Stimulated activated CD4-positive, alpha-beta T cell treated with anti-CD3 and anti-CD28 coated beads, Interleukin-12 subunit alpha, Interleukin-12 subunit beta, amount 100 ng/mL, for 4 hours (primary cell): ENCODE measurements at places on chromosomes 4 and X.

DNA sequence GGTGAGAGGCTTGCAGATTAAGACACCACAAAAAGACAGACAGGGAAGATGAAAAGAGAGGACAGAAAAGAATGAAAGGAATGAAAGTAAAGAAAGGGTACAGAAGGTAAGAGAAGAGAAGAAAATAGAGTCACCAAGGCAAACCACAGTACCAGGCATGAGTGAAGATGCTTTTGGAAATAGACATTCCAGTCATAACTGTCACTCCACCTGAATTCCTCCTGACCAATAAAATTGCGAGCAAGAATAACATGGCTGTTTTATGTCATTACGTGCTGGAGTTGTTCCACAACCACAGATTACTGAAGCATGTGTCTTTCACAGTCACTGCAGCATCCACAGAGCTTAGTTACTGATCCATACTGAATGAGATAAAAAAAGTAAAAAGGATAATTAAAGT lies 864.9 kb upstream of the SLIT2 start:
- no peak for DNase-seq

DNA sequence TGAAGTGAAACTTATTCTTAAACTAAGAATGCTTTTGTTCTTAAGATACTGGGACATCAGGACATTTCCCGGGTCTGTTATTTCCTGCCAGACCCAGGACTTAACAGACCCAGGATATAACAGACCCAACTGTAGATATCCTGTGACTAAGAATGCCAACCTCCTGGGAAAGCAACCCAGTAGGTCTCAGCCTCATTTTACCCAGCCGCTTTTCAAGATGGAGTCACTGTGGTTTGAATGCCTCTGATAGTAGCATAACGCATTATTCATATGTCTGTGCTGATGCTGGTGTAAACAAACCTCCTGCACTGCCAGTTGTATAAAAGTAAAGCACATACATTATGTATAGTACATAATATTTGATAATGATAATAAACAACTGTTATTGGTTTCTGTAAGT lies 185.8 kb upstream of the GPRIN3 start:
- no peak for DNase-seq

GRCh38 chrX:40422021-40422420 lies 158.7 kb upstream of the ATP6AP2 start:
- DNase-seq = no peak

- no peak for DNase-seq
Measured at GRCh38 chrX:123167621-123168020, 16.5 kb upstream of the GRIA3 start.

DNA sequence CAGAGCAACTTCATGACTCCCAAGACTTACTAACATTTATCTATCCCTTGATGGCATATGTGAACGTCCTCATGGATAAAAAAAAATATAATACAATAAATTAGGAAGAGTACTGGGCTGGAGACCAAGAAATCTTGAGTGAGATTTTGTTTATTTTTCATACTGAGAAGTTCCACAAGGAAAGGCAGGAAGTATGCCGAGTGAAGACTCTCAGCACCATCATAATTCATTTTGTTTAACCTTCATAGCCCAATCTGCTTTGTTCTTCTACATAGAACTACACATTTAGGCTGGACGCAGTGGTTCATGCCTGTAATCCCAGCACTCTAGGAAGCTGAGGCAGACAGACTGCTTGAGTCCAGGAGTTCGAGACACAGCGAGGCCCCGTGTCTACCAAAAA lies 198.3 kb downstream of the NSUN7 start:
- no peak for DNase-seq

DNA sequence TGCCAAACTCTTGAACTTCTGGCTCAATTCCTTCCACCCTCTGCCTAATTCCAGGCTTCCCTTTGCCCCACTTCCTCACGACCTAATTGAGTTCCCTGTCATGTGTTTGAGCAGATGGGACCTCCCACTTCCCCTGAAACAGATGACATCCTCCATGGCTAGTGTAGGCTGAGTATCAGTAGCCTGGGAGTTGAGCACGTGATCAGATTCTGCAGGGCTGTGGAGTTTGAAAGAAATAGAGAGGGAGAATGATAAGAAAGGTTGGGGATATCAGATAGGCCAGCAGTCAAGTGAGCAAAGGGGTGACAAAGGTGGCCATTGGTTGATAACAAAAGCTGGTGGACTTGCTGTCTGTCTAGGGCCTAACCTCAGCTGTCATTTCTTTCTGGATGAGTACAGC lies 18.8 kb upstream of the NWD2 start:
- no peak for DNase-seq

DNA sequence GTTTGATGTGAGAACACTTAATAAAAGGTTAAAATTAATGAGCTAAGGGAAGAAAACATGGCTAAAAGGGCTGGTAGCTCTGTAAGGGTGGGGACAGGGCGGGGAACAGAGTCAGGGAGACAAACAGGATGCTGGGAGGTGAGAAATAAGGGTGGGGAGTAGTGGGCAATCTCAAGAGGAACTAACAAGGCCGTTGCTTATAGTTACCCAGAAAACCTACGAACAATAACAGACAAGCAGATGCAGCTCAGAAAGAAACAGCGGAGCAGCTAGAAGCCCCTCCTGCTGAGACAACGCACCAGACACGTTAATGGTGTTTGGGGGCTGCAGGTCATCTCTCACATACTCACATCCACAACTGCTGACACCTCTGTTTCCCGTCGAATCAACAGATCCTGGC lies 9.7 kb upstream of the KLF3 start:
- DNase-seq = no peak

GRCh38 chrX:111270339-111270738 lies at the start of gene CAPN6:
CAPN6 (minus strand) TSS chrX:111270483; CDS start chrX:111263936, 6,547 bp downstream.
- no peak for DNase-seq

DNA sequence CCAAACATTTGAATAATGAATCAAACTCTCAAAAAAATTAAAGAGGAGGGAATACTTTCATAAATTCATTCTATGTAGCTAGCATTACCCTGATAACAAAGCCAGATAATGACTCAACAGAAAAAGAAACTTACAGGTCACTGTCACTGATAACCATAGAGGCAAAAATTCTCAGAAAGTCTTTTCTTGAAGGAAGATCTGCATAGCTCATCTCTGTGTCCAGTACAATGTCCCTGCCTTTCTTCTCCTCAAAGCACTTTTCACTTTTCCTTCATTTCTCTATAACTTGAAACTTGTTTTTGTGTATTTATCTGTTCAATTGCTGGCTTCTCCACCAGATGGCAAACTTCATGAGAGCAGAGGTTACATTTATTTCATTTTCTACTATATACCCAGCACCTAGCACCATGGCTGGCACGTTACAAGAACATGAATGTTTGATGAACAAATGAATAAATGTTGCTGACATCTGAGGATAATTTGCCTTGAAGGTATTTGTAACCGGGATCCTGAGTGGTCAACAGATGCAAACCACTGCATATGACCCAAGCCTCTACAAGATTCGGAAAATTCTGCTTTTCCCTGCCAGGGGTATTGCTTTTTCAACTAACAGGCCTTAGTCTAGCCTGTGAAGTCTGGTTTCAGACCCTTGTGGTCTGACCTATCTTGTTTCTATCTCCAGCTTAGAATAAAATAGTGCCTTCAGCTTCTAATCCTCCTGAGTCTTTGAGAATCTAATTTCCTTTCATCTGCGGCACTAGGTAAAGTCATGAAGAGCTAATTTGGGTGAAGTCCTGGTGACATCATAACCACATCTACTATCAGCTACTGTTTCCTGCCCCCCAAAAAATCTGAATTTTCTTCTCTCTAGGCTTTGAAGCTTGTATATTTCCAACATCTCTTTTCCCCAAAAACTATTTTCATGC lies 52.5 kb upstream of the ANTXR2 start:
- DNase-seq = no peak

- DNase-seq = no peak
Measured at GRCh38 chr4:182604161-182604622, 313.0 kb downstream of the DCTD start.

- no peak for DNase-seq
Measured at GRCh38 chr4:115249808-115250207, 136.4 kb upstream of the NDST4 start.

- DNase-seq = no peak
Measured at GRCh38 chr4:47852136-47852535, 14.3 kb upstream of the CORIN start.

- no peak for DNase-seq
Measured at GRCh38 chr4:82892467-82892802, 1.5 kb upstream of the SEC31A start.
